Effector memory CD4-positive, alpha-beta T cell (primary cell): ENCODE measurements at places on chromosomes 16 and 17.

DNA sequence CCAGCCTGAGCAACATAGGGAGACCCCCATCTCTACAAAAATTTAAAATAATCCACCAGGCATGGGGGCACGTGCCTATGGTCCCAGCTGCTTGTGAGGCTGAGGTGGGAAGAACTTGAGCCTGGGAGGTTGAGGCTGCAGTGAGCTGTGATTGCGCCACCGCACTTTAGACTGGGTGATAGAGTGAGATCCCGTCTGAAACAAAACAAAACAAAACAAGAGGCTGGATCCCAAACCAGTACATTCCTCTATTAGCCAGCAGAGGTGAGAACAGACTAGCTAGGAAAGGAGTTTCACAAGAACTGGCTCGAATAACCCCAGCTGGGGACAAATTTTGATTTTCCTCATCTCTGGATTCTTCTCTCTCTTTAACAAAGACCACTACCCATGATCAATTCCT is 366.7 kb upstream of the ZFHX3 start:
- DNase-seq = no peak

- DNase-seq = no peak
These were observed 10.6 kb downstream of the ADCY7 start for GRCh38 chr16:50276801-50277555.

- DNase-seq = no peak
These were observed 7.6 kb downstream of the LIMD2 start for GRCh38 chr17:63692195-63692816.

DNA sequence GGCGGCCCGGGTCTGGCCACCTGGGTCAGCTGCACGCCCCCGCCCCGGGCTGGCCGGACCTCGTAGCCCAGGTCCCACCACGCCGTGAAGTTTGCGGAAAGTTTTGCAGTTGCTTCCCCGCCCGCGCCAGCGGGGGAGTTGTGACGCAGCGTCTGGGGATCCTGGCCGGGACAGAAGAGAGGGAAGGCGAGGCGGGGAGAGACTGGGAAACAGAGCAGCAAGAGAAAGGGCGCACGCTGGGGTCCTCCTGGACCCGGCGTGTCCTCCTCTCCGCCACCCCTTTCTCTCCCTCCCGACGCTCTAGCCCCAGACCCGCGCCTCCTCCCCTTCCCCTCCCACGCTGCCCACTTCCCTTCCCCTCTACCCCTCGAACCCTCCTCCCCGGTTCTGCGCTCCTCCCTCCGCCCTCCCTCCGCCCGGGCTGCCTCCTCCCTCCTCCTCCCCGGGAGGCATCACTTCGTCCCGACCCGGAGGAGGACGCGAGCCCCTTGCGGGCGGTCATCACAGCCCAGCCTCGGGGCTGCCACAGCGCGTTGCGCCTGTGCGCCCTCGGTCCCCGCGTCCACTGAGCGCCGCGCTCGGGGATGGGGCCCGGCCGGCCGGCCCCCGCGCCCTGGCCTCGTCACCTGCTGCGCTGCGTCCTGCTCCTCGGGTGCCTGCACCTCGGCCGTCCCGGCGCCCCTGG is at the start of gene MRC2:
MRC2 (plus strand) TSS at position 452 of the 685 bp plus-strand sequence; CDS start at position 585, 133 bp downstream.
- no peak for DNase-seq

DNA sequence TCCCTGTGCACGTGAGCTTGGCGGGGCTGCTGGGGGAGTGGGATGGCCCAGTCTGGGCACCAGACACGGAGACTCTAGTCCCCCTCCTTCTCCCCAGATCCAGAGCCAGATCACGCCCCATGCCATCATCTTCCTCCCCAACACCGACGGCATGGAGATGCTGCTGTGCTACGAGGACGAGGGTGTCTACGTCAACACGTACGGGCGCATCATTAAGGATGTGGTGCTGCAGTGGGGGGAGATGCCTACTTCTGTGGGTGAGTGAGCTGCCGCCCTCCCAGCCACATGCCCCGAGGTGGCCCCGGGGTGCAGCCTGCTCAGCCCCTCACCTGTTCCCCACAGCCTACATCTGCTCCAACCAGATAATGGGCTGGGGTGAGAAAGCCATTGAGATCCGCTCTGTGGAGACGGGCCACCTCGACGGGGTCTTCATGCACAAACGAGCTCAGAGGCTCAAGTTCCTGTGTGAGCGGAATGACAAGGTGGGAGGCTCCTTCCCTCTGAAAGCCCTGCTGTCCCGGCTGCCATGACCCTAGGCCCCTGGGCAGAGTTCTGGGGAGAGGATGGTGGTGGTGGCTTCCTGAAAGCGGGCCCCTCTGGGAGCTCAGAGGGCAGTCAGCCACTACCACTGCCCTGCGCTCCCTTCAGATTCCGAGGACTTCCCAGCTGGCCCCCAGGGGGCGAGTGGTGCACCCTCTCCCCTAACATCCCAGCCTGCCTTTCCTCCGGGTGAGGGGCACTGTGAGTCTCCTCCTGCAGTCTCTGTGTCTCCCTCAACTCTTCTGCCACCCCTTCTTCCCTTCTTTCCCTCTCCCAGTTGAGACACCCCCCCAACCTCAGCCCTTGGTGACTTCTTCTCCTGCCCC is 2.8 kb upstream of the C17orf107 start:
- DNase-seq = no peak

GRCh38 chr17:83196024-83196365 is 116.6 kb downstream of the METRNL start:
- no peak for DNase-seq

- no peak for DNase-seq
These were observed 28.4 kb downstream of the LRRC75A start for GRCh38 chr17:16463358-16464302.
